ENCODE measurements at places on chromosomes 7 and 10. TPM values are rescaled to one million over a fixed set of nuclear protein-coding genes. Genes with fewer than 3 reads are reported as not detected.

The LIPF gene
- not detected for total RNA-seq

- no peak for DNase-seq
Observed at GRCh38 chr10:125392154-125392553, 231.8 kb upstream of the CTBP2 start.

- DNase-seq: no peak
Observed at GRCh38 chr7:115812794-115813193, 217.8 kb downstream of the TFEC start.

DNA sequence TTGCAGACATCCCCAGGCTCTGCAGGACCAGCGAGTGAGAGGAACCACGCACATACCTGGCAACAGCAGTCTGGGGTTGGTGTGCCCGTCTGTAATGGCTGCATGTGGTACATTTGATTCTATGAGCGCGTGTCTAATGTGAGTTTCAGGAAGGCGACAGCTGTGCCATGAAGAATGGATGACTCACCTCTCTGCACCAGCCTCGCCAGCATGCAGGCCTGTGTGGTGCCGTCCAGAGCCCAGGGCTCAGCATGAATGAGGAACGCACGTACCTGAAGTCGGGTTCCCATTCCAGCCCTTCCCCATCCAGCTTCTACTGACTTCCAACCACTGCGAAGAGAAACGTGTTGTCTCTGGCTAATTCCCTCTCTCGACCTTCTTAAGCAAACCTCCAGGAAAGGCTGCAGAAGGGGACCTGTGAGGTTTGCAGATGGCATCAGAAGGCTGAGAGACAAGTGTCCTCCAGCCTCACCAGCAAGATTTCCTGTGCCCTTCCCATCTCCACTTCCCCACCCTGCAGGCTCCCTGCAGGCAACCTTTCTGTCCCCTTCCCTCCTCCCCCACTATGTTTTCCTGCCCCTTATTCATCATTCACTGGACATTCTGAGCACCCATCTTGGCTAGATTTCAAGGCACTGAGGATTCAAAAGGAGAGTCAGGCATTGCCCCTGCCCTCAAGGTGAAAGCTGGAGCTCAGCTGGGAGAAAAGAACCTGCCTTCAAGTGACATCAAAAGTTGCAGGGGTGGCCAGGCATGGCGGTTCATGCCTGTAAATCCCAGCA, 54.3 kb downstream of the ASB13 start:
- DNase-seq: no peak

The MINDY3 gene
- total RNA-seq: 37.8 TPM

The SLC16A9 gene
- total RNA-seq: 0.64 TPM

The ZNF488 gene
- 1.0 TPM for total RNA-seq

DNA sequence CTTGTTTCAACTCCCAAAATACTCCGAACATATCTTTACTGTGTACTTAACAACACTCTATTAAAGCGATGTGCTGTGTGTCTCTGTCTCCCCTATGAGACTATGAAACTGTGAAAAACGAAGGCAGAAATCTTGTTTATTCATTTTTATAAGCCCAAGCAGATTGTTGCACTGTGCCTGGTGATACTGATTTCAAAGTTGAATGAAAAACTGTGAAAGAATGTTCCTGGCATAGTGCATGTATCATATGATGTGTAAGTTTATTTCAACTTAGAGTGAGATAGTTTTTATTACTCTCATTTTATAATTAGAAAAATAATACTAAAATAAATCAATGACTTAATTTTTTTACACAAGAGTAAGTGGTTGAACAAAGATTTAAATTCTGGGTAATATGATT, 471.9 kb upstream of the PCDH15 start:
- DNase-seq: no peak

- peak; percentile 38 for DNase-seq
Observed at GRCh38 chr7:159108941-159109652, 35.6 kb downstream of the VIPR2 start.

The MEOX2 gene
- 8.9 TPM for total RNA-seq

GRCh38 chr10:98556061-98556460, 109.3 kb upstream of the HPS1 start:
- no peak for DNase-seq

DNA sequence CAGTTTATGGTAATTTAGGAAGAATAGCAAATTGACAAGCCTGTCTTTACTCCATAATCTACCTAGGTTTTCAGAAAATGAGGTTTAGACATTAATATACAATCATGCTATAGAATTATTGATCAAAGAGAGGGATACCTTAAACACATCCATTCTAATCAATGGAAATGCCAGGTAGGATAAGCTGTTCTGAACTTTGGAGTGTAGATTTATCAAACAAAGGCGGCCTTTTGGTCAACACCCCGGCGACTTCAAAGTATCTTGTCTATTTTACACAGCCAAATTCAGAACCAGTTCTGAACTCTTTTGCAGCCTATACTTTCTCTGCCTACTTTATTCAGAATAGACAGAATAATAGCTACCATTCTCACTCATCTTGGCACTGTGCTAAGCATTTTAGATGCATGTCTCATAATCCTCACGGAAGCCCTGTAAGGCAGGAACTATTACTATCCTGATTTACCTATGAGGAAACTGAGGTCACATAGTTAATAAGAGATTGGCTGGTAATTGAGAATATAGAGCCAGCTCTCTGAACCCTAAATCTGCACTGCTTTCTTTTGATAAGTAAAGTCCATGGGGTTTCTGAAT, 641.9 kb upstream of the LRRTM3 start:
- DNase-seq: no peak

DNA sequence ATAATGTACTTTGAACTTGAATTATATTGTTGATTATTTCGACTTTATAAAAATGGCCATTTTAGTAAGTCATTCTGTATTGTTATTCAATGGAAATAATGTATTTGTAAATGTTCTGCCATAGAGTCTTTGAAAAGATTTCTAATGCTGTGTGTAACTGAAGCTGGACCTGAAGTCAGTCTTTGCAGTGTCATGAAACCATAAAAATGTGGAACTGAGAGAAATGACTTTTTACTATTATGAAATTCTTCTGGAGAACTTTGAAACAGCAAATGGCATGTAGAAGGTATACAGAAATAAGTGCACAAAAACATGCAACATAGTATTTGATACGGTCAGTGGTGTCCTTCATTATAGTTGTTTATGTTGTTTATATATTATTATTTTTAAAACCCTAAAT, 59.7 kb upstream of the ADRA2A start:
- no peak for DNase-seq

The MEIG1 gene
- not detected for total RNA-seq

The SLC16A12 gene
- 1.4 TPM for total RNA-seq

- no peak for DNase-seq
Observed at GRCh38 chr7:30697719-30698460, 15.6 kb upstream of the CRHR2 start.

The KLF14 gene
- not detected for total RNA-seq

DNA sequence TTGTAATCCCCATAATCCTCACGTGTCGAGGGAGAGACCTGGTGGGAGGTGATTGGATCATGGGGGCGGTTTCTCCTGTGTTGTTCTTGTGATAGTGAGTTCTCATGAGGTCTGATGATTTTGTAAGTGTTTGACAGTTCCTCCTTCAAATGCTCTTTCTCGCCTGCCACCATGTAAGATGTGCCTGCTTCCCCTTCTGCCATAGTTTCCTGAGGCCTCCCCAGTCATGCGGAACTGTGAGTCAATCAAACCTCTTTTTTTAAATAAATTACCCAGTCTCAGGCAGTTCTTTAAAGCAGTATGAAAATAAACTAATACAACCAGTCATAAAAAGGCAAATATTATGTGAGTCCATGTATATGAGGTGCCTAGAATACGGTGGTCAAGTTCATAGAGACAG, 87.5 kb downstream of the FRMD4A start:
- DNase-seq: no peak

The AKR1B15 gene
- total RNA-seq: not detected

The IL6 gene
- not detected for total RNA-seq

- DNase-seq: peak; percentile 57
Observed at GRCh38 chr10:650886-651615, 38.4 kb downstream of the DIP2C start.

DNA sequence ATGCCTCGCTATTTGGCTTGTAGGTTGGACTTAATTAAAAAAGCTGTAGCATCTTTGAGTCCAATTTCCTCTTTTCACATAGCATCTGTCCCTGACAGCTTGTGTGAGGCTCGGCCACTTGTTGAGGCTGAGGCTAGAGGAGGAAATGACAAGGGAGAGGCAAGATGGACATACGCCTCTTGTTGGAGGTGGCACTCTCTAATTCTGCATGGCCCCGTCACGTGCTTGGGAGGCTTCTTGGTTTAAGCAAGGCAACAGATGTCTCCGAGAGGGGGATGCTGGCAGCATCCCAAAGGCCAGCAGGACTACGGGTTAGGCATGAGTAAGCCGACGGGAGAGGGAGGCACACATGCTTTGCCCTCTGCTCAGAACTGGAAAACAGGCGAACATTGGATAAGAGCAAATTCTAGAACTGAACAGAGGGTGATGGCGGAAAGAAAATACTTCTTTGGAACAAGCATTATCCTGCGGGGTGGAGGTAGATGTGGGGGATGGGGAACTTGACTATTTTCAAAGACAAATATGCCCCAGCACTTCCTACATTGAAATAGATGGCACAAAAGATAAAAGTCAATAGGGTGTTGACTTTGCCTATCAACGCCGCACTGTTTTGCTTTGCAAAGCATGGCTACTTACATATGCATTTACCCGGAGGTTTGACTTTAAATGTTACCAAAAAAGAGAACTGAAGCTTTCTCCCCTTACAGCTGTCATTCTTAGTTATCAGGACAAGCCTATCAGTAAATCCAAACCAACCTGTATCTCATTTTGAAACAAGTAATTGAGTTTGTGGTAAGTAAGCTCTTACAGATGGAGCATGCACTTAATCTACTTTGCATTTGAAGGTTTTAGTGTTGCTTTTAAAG, 94.8 kb downstream of the CHN2 start:
- DNase-seq: no peak

DNA sequence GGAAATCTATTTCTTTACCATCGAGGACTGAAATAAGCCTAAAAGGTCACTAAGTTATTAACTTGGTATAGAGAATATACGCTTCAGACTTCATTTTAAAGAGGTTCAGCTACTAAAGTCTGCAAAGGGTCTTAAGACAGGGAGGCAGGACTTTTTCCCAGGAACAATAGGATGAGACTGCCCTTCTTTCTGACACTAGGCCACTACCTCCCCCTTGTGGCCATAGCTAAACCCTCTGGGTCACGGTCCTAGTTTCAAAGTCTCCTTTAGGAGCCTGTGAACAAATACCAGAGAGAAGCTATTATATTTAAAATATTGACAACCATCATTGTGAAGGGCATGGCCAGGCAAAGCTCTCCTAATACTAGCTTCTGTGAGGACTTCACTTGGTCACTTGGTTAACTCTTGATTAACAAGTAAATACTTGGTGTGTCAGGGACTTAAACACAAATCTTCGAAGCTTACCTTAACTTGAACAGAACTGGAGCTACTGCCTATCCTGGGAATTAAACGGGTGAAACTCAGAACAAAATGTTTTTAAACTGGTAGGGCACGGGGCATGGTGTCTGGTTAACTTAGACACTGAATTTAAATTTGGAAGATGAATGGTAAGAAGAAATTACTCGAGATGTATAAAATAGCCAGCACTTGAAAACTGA, 75.6 kb downstream of the CCDC6 start:
- no peak for DNase-seq

DNA sequence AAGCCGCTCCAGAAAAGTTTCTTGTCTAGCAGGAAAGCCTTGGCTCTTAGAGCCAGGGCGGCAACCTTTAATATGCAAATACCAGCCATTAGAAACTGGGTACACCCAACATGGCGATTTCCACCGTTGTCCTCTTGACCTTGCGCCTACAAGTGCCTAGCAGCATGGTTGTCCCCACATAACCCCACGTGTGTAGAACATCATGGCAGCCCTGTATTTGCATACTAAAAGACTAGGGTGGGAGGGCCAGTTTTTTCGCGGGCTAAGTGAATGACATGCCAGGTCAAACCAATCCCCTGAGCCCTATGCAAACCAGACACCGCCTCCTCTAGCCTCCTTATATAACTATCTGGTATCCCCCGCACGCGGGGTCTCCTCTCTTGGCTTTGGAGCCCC, 58.4 kb upstream of the FZD8 start:
- no peak for DNase-seq

The GJD4 gene
- total RNA-seq: not detected

GRCh38 chr10:60367431-60367830, 22.2 kb downstream of the ANK3 start:
- DNase-seq: no peak

The SFXN4 gene
- total RNA-seq: 15.3 TPM

DNA sequence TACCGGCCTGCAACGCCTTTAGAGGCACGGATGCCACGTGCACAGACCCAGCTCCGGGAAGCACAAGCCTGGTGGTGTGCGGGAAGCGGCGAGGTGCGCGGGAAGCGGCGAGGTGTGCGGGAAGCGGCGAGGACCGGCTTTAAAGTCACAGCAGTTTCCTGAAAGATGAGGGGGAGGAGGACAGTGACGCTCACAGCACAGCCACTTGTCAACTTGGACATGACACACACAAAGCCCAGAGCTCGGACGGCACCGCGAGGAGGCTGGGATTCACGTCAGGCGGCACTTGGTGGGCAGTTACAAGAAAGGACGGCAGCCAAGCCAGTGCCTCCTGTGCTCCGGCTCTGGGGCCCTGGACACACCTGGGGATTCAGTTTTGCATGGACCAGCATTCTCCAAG, 525.9 kb downstream of the DNAJB6 start:
- no peak for DNase-seq

- no peak for DNase-seq
Observed at GRCh38 chr7:80263821-80264220, 129.2 kb downstream of the GNAI1 start.

The MSMB gene
- total RNA-seq: 4.5 TPM

GRCh38 chr7:5303061-5303460, 20.3 kb downstream of the SLC29A4 start:
- DNase-seq: no peak

The ATP6V0E2 gene
- 29.2 TPM for total RNA-seq

The ATOH7 gene
- total RNA-seq: not detected

The SPDYE2 gene
- total RNA-seq: not detected

The FAM107B gene
- total RNA-seq: 20.1 TPM

DNA sequence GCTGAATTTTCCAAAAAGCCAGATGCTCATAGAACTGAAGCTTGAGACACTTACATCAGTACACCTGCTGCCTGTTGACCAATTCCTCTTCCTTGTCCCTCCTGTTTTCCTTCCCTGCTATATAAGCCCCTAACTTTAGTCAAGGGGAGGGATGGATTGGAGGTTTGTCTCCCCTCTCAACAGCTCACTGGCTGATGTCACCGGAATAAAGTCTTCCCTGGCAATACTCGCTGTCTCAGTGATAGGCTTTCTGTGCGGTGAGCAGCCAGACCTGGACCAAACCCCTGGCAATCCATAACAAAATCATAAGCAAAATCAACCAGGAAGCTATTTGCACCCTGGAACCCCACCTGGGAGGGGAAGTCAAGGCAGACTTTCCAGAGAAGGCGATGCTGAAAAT, 929 bp upstream of the IRF5 start:
- no peak for DNase-seq
